ENCODE measurements at places on chromosomes 12 and 14. TPM values are rescaled to one million over a fixed set of nuclear protein-coding genes. Genes with fewer than 3 reads are reported as not detected.

RNASE7 gene
- not detected for total RNA-seq

KIF26A gene
- 4.4 TPM for total RNA-seq

TEX52 gene
- total RNA-seq = not detected

PLA2G1B gene
- total RNA-seq = 0.69 TPM

MYH6 gene
- not detected for total RNA-seq

GRCh38 chr14:74465335-74465734 lies 27.8 kb downstream of the NPC2 start:
- no peaks in the 10 kb centered on the region for H3K27me3 ChIP-seq
- no peak overlapping the region for H3K27ac ChIP-seq
- no peaks in the 10 kb centered on the region for H3K36me3 ChIP-seq
- no peak for DNase-seq
- no peaks in the 10 kb centered on the region for H3K4me1 ChIP-seq

DNA sequence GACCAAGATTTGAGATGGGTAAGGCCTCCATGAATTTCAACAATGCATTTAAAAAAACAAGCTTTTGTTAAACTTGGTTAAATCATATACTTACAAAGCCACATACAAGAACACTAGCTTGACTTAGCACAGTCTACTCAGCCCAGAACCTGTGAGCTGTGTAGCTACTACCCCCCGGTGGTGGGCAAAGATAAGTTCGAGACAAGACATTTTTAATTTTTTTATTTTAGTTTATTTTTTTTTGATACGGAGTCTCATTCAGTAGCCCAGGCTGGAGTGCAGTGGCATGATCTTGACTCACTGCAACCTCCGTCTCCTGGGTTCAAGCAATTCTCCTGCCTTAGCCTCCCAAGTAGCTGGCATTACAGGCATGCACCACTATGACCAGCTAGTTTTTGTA lies 3.7 kb upstream of the NECAP1 start:
- H3K4me3 ChIP-seq = no peak overlapping the region
- DNase-seq = no peak
- H3K27ac ChIP-seq = no peak overlapping the region
- H3K27me3 ChIP-seq = no peaks in the 10 kb centered on the region
- H3K36me3 ChIP-seq = peaks cover 4% of the 10 kb centered on the region

- no peaks in the 10 kb centered on the region for H3K4me1 ChIP-seq
- no peak for DNase-seq
- no peaks in the 10 kb centered on the region for H3K27me3 ChIP-seq
- H3K4me3 ChIP-seq = no peak overlapping the region
- no peaks in the 10 kb centered on the region for H3K36me3 ChIP-seq
These were observed 209.1 kb downstream of the CCDC59 start for GRCh38 chr12:82149045-82149444.

DNA sequence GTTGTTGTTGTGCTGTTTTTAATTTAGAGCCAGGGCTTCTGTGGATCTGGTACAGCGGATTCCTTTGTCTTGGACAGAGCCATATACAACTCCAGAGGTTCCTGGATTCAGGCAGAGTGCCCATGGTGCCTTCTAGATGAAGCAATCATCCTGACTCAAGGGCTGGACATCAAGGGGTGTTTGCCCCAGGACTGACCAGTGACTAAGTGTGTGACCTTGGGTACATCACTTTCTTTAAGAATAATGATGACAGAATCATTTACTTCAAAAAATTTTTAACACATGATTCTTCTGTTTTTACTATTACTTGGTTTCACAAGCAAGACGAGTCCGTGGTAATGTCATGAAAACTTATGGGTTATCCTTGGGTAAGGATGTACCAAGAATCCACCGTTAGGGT lies 397.3 kb downstream of the ZFP36L1 start:
- no peaks in the 10 kb centered on the region for H3K4me1 ChIP-seq
- DNase-seq = no peak
- H3K36me3 ChIP-seq = no peaks in the 10 kb centered on the region

GRCh38 chr12:101243074-101243473 lies 33.0 kb upstream of the SLC5A8 start:
- no peaks in the 10 kb centered on the region for H3K36me3 ChIP-seq
- no peak overlapping the region for H3K27ac ChIP-seq
- H3K4me3 ChIP-seq = no peak overlapping the region
- no peaks in the 10 kb centered on the region for H3K4me1 ChIP-seq
- no peaks in the 10 kb centered on the region for H3K27me3 ChIP-seq

DNA sequence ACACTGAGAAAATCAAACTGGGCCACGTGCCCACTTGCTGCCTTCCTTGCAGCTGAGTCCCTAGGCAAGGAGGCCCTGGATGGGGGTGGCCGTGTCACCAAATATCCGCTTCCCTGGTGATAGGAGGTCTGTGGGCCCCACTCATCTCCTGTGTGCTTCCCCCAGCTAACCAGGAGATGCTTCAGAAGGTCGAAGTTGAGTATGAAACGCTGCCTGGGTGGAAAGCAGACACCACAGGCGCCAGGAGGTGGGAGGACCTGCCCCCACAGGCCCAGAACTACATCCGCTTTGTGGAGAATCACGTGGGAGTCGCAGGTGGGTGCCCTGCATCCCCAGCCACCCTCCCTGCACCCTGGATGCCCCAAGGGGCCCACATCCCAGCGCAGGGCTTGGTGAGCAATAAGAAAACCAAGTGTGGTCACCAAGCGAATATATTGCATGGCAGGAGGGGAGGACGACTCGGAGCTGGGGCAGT lies 6.8 kb upstream of the SIVA1 start:
- peaks cover 10% of the 10 kb centered on the region for H3K4me1 ChIP-seq
- no peak overlapping the region for H3K27ac ChIP-seq
- no peak overlapping the region for H3K4me3 ChIP-seq
- H3K27me3 ChIP-seq = no peaks in the 10 kb centered on the region

GRCh38 chr14:90061685-90062126 lies at the start of gene KCNK13:
Gene KCNK13, plus strand, starts transcription at chr14:90061994. Its CDS starts 212 bp downstream, at chr14:90062206.
- no peaks in the 10 kb centered on the region for H3K4me1 ChIP-seq
- DNase-seq = no peak
- H3K27me3 ChIP-seq = peaks cover 25% of the 10 kb centered on the region
- H3K36me3 ChIP-seq = no peaks in the 10 kb centered on the region

- H3K27ac ChIP-seq = no peak overlapping the region
- no peaks in the 10 kb centered on the region for H3K36me3 ChIP-seq
- no peak for DNase-seq
- H3K4me1 ChIP-seq = no peaks in the 10 kb centered on the region
These were observed 69.3 kb upstream of the ADAMTS20 start for GRCh38 chr12:43621262-43621661.

DNA sequence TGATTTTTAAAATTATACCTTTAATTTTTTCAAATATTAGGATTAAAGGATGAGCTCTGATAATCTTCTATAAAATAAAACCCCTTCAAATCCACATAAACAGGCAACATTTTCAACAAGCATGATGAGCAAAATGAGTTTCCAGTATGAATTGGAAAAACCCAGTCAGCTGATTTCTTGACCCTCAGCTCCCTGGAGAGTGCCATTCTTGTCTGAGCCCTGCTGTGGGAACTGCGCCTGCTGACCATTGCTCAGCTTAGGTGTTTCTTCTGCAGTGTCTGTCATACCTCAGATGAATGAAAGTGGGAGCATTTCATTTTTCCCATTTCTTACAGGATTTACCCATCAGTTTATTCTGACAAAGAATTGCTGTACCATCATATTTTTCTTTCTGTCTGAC lies 27.6 kb downstream of the MAPKAPK5 start:
- no peak for DNase-seq
- H3K4me1 ChIP-seq = no peaks in the 10 kb centered on the region
- H3K27ac ChIP-seq = no peak overlapping the region
- no peaks in the 10 kb centered on the region for H3K27me3 ChIP-seq
- no peak overlapping the region for H3K4me3 ChIP-seq
- H3K36me3 ChIP-seq = peaks cover 23% of the 10 kb centered on the region

DNA sequence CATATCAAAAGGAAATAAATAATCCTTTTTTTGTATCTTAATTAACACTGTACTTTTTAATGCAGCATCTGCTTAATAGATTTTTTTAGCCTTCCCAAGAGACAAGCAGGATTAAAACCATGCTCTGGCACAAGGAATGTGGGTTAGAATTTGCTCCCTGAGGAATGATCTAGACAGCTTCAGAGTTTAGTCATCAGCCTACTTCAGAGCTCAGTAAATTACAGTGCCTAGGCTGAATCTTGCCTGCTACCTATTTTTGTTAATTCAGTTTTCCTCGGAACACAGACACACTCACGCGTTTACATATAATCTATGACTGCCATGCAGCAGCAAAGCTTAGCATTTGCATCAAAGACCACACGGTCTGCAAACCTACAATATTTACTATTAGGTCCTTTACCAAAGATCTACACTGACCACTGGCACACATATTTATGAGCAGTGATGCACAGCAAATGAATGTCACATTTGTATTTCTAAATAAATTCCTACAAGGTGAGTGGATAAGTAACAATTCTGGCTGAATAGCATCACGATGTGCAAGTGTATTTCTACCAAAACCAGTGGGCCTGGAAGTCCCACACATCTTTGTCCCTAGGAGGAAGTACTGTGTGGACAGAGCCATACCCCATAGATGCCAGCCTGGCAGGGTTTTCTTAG lies 309.8 kb upstream of the TMEM132C start:
- H3K36me3 ChIP-seq = no peaks in the 10 kb centered on the region
- H3K4me1 ChIP-seq = no peaks in the 10 kb centered on the region
- no peak overlapping the region for H3K27ac ChIP-seq
- H3K4me3 ChIP-seq = no peak overlapping the region
- H3K27me3 ChIP-seq = no peaks in the 10 kb centered on the region

IFNG-AS1 gene
- total RNA-seq = not detected

- peaks cover 15% of the 10 kb centered on the region for H3K27me3 ChIP-seq
- no peak for DNase-seq
- H3K36me3 ChIP-seq = no peaks in the 10 kb centered on the region
- no peaks in the 10 kb centered on the region for H3K4me1 ChIP-seq
- no peak overlapping the region for H3K27ac ChIP-seq
- H3K4me3 ChIP-seq = no peak overlapping the region
These were observed 164.7 kb upstream of the MYL2 start for GRCh38 chr12:111085096-111085495.

- no peaks in the 10 kb centered on the region for H3K4me1 ChIP-seq
- no peaks in the 10 kb centered on the region for H3K36me3 ChIP-seq
- DNase-seq = no peak
- H3K4me3 ChIP-seq = no peak overlapping the region
These were observed 5.2 kb upstream of the FOS start for GRCh38 chr14:75273272-75274049.

SIX6 gene
- total RNA-seq = not detected

GRCh38 chr14:30681752-30682355 lies 59.7 kb downstream of the SCFD1 start:
- DNase-seq = no peak
- H3K4me1 ChIP-seq = no peaks in the 10 kb centered on the region
- no peak overlapping the region for H3K4me3 ChIP-seq

- no peaks in the 10 kb centered on the region for H3K4me1 ChIP-seq
- H3K36me3 ChIP-seq = no peaks in the 10 kb centered on the region
- H3K27ac ChIP-seq = no peak overlapping the region
- H3K27me3 ChIP-seq = peaks cover 30% of the 10 kb centered on the region
These were observed 16.7 kb downstream of the NEUROD4 start for GRCh38 chr12:55036326-55037115.

DNA sequence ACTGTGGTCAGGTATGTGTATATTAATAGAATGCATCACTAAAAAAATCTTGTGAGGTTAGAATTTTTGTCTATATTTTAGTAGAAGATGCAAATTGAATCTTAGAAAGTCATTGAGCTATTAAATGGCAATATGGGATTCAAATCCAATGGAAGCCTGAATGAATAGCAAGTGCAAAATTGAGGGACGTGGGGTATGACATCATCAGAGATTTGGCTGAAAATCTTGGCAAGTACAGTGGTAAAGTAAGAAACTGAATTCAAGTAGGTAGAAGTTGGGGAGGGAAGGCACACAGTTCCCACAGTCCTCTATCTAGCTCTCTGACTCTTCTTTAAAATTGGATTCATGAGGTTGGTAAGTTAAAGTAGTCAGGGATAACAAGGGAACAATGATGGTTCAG lies 97.4 kb upstream of the SSTR1 start:
- H3K4me1 ChIP-seq = no peaks in the 10 kb centered on the region
- H3K27me3 ChIP-seq = no peaks in the 10 kb centered on the region
- H3K27ac ChIP-seq = no peak overlapping the region

PRKAG1 gene
- 57.3 TPM for total RNA-seq

DNA sequence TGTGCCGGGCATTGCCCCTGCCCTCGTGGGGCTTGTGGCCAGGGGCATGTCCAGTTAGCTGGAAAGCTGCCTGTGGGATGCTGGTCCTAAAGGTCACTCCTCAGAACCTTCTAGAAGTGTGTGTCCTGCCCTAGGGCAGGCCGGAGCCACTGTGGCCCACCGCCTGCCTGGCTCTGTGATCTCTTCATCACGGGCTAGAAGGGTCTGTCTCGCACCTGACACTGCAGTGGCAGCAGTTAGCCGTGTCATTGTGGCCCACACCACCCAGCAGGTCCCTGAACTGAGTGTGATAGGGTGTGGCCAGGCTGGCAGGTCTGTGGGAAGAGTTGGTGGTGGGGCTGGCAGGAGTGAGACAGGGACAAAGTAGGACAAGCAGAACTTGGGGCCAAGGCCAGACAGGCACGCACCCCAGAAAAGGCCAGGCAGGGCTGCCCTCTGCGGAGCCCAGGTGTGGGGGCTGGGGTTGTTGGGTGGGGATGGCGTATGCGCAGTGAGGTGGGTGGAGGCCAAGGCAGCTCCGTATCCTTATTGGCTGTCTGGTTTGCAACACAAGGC lies 41.2 kb downstream of the ADGRD1 start:
- peaks cover 2% of the 10 kb centered on the region for H3K27me3 ChIP-seq
- H3K27ac ChIP-seq = no peak overlapping the region

DNA sequence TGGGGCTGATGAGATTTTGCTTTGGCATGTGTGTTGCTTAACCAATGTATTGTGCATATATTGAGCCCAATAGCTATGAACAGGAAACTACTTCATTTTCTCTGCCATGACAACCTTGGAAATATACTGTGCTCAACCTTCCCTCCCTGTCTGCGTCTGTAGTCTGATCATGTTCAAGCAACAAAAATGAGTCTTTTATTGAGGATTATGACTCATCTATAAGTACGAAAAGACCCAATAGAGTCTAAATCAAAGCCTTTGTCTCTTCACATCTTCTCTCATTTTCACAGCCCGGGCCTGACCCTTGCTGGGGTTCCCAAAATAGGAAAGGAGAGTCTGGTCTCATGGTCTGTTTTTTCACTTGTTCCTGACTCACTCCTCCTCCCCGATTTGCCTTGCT lies 158.2 kb downstream of the CAND1 start:
- H3K27ac ChIP-seq = no peak overlapping the region
- no peaks in the 10 kb centered on the region for H3K4me1 ChIP-seq
- H3K36me3 ChIP-seq = no peaks in the 10 kb centered on the region
- H3K4me3 ChIP-seq = no peak overlapping the region
- no peak for DNase-seq

DNA sequence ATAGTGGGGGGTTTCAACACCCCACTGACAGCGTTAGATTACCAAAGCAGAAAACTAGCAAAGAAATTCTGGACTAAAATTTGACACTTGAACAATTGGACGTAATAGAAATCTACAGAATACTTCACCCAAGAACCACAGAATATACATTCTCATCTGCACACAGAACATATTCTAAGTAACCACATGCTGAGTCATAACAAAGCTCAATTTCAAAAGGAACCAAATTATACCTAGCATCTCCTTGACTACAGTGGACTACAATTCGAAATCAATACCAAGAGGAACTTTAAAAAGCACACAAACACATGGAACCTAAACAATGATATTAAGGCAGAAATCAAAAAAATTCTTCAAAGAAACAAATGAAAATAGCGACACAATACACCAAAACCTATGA lies 871.6 kb upstream of the MDGA2 start:
- DNase-seq = no peak
- H3K4me3 ChIP-seq = no peak overlapping the region
- no peak overlapping the region for H3K27ac ChIP-seq
- H3K4me1 ChIP-seq = no peaks in the 10 kb centered on the region

- no peaks in the 10 kb centered on the region for H3K27me3 ChIP-seq
- no peak for DNase-seq
- no peak overlapping the region for H3K4me3 ChIP-seq
- no peaks in the 10 kb centered on the region for H3K36me3 ChIP-seq
- peak overlapping the region; percentile 83 for H3K27ac ChIP-seq
These were observed 805 bp upstream of the KRT7 start for GRCh38 chr12:52232203-52232673.

SRRM4 gene
- total RNA-seq = not detected
